ENCODE measurements at places on chromosomes 16 and 17.
A peak's percentile ranks its signal among the peaks of the same experiment; 100 is the strongest.

DNA sequence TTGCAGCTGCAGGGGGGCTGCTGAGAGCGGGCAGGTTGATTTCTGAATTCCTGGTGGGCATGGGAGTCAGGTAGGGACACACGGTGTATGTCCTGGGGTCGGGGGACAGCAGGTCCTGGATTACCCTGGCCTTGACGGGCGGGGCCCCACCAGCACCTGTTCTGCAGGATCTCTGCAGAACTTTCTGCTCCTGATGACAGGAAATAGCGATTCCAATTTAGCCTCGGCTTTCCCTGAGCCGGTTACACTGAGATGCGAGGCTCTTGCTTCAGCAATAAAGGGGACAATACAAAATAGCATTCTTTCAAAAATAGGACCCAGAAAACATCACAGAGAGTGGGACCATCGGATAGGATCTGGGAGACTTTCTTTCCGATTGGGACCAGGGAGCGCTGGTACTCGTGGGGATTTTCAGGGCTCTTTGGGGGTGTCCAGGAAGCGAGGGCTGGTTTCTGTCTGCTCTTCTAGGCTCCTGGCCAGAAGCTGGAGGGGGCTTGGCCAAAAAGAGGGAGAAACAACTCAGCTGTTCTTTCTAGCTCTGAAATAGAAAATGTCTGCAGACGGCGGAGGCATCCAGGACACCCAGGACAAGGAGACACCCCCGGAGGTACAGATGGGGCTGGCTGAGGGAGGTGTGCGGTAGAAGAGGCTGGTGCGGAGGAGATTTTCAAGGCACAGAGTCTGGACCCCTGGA lies 642 bp downstream of the ZNF205 start:
- DNase-seq, result no peak

DNA sequence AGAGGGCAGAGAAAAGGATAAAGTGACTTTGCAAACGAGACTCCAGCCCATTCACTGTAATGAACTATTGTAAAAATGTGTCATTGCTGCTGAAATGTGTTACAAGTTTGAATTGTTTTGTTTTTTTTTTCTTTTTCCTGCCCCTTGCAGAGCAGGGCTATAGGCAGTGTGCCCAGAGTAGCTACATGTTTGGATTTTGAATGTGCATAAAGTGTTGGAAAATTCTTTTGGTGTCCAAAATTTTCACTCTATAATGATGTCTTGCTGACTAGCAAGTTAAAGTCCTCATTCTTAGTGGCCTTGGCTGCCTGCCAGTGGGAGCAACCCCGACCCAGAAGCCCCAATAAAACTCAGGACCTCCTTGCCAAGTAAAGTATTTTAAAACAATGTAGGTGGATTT lies 66.5 kb downstream of the IGF2BP1 start:
- DNase-seq, result no peak

GRCh38 chr17:48757524-48757961 lies 29.0 kb upstream of the HOXB13 start:
- no peak for DNase-seq

DNA sequence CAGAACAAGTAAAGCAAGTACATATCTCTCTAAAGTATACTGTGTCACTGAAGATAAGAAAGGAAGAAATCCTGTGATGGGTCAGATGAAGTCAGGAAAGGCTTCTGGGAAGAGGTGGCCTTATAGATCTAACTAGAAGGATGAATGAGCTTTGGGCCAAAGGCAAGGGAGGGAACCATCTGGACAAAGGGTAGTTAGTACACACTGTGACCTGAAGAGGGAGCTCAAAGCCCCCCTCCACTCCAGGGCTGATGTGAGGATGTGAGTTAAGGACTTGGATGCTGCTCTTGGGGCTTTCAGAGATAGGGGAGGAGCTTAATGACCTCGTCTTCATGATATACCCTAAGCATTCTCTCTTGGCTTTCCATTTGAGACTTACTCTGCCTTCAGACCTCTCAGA lies 185.3 kb upstream of the CACNG3 start:
- peak; percentile 7 for DNase-seq

DNA sequence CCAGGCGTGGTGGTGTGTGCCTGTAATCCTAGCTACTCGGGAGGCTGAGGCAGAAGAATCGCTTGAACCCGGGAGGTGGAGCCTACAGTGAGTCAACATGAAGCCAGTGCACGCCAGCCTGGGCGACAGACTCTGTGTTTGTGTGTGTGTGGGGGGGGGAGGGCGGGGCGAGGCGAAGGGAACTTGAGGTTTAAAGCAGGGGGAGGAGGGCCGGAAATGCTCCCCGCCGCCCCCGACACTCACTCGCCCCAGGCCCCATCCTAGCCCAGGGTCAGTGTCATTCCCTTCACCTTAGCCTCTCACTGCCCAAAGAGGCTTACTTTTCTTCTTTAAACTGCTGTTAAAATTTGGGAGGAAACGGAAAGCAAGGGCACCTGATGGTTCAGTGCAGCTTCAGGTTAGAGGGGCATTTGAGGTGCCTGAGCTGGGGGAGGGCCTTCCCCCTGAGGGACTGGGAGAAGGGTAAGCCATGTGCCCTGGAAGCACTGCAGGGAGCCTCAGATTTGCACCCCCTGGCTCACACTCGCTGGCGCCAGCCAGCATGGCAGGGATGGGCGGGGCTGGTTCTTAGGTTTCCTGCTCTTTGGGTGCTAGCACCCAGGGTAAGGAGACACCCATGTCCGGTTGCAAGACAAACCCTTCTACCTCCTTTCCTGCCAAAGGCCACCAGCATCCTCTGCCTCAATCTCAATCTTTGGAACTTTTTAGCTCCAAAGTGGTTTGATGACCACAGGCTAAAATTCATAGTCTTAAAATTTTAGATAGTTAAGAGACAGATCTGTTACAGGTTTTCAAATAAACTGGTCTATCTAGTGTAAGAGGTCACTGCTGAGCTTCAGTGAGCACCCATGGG lies 2.2 kb upstream of the LIMD2 start:
- DNase-seq, result peak; percentile 87

GRCh38 chr16:21194771-21195301 lies 16.5 kb downstream of the ZP2 start:
- DNase-seq, result no peak

DNA sequence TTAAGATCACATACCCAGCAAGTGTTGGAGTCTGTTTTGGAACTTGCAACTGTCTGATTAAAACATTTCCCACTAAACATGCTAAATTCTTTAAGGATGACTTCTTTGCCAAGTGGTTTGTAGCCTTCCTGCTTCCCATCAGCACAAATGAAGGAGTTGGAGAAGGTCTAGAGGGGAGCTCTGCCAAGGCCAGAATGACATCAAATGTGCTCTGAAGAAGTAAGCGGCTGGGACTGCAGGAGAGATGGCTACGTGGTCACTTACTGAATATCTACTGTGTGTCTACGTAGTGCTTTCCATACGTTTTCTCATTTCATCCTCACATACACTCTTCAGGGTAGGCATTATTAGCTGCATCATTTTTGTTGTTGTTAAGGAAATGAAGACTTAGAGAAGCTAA lies 135.7 kb upstream of the NLRP1 start:
- DNase-seq, result no peak

DNA sequence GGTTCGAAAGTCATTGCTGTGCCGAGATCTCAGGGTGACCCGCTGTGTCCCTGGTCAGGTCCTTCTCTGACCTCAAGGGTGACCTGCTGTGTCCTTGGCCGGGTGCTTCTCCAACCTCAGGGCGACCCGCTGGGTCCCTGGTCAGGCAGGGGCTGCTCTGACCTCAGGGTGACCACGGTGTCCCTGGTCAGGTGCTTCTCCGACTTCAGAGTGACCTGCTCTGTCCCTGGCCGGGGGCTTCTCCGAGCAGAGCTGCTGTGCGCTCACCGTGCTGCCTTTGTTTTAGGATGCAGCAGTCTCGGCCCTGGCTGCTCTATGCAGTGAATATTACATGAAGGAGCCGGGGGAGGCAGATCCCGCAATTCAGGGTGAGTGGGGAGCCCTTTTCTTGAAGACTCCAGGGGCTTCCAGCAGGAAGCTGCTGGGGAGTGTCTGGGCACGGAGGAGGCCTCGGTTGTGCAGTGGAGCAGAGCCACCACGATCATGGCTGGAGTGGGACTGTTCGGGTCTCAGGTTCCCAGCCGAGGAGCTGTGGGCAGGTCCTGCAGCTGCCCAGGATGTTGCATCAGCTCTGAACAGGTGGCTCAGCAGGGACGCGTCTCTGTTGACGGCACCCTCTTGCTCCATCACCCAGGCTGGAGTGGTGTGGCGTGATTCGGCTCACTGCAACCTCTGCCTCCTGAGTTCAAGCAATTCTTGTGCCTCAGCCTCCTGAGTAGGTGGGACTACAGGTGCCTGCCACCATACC lies 83.7 kb upstream of the ZNF750 start:
- no peak for DNase-seq

- DNase-seq, result no peak
Observed at GRCh38 chr17:35726127-35726952, 5.1 kb upstream of the RASL10B start.

DNA sequence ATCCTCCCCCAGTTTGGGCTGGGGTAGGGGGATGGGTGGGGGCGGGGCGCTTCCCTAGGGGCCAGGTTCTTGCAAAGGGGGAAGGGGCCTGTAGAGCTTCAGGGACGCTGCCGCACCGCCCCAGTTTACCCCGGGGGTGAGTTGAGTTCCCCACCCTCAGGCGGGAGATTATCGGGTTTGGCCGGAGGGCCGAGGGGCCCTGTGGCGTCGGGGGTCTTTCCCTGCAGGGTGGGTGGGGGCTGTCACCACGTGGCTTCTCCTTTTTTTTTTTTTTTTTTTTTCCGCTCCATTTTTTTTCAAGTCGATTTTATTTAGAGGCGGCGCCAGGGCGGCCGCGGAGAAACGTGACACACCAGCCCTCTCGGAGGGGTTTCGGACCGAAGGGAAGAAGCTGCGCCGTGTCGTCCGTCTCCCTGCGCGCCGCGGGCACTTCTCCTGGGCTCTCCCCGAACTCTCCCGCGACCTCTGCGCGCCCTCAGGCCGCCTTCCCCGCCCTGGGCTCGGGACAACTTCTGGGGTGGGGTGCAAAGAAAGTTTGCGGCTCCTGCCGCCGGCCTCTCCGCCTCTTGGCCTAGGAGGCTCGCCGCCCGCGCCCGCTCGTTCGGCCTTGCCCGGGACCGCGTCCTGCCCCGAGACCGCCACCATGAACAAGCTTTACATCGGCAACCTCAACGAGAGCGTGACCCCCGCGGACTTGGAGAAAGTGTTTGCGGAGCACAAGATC lies at the start of gene IGF2BP1:
IGF2BP1 (plus strand) TSS at position 283 of the 724 bp plus-strand sequence; CDS start at position 644, 361 bp downstream.
- no peak for DNase-seq

DNA sequence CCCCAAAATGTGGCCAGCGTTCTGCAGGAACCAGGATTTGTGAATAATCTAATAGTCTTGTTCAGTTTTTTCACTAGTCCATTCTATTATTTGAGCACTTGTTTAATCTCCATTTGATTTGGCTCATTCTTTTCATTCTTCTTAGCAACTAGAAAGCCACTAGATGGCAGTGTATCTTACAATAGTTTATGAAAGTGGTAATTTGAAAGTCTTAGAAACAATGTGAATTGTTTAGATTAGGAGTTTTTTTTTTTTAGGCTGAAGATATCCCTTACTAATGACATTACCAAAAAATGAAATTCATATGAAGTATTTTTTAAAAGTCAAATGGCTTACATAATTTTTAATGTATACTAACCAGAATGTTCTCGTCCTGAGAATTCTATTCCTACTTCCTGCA lies 6.7 kb downstream of the ERI2 start:
- no peak for DNase-seq

DNA sequence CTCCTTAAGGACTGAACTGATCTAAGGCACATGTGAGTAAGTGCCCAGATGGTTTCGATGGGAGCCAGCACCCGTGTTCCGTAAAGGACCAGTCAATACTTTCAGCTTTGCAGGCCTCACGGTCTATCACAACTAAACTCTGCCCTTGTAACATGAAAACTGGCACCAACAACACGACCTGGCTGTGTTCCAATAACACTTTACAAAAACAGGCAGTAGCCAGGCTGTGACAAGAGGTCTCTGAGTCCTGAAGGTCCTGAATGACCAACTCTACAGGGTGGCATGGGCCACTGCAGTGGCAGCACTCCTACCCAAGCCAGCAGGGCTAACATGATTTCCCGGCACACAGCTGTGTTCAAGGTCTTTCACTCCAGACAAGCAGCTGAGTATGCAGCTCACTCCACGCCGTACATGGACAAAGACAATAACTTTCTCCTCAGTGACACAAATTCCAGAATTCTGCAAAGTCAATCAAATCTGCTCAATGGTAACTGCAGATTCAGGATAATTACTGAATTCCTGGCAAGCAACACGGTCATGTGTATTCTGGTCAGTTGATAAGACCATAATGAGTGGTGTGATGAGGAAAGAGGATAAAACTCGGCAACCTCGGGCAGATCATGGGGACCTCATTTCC lies 15.3 kb downstream of the NPLOC4 start:
- DNase-seq, result no peak

DNA sequence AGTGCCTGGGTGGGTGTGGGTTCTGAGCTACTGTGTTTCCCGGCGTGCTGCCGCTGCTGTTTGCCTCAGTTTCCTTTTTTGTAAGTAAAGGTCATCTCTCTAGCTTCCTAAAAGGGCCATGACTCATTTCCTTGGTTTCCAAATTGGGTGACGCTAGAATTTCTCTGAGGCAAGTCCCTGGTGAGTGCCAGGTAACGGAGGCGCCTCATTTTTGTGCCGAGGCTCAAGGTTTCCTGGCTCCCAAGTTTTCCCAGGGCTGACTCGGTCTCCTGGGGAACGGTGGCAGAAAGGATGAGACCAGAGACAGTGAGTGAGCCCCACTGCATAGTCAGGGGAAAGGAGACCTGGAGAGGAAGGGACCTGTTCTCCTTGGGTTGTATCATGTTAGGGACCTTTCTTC lies 20.3 kb downstream of the MSI2 start:
- DNase-seq, result no peak

GRCh38 chr17:17153071-17153470 lies 53.1 kb downstream of the PLD6 start:
- no peak for DNase-seq

DNA sequence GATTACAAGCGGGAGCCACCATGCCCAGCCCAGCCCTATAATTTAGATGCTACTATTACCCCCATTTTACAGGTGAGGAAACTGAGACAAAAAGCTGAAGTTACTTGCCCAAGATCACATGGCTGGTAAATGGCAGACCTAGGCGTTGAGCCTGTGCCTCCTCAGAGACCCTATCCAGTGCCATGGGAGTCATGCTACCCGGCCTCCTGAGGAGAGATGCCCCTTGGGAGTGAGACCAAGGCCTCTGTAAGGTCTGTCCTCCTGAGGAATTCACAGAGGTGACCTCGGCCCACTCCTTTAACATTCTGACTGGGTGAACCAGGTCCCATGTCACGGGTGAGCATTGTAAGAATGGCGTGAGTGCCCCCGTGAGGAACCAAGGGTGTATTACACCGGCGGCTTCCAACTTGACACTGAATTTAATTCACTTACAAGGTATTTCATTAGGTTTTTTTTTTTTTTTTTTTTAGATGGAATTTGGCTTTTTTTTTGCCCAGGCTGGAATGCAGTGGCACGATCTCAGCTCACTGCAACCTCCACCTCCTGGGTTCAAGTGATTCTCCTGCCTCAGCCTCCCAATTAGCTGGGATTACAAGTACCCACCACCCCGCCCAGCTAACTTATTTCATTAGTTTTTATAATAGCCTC lies 95.7 kb downstream of the ABCC6 start:
- DNase-seq, result peak; percentile 71

Measured in CD4-positive, alpha-beta T cell (primary cell).